ENCODE measurements at places on chromosomes 12 and 14. TPM values are rescaled to one million over a fixed set of nuclear protein-coding genes. Genes with fewer than 3 reads are reported as not detected.

GRCh38 chr14:38930898-38931297 lies 172.1 kb downstream of the SEC23A start:
- no peaks in the 10 kb centered on the region for H3K4me1 ChIP-seq
- no peak for DNase-seq
- H3K4me3 ChIP-seq, result no peak overlapping the region
- no peak overlapping the region for H3K27ac ChIP-seq
- no peaks in the 10 kb centered on the region for H3K36me3 ChIP-seq

DNA sequence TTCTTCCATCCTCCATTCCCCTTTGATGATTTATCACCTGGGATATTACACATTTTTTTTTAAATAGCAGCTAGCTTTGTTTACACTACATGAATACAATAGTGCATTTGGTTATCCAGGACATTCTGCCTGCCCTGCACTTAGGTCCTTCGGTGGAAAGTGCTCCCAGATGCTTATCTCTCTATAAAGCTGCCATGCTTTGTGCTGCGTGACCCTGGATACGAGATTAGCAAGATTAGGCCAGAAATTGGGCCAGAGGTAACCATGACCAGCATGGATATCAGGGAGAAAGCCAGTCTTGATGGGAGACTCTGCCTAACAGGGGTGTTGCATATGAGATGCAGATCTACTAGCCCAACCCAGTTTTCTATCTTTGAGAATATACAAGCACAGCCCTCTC lies 12.1 kb upstream of the KRT83 start:
- H3K36me3 ChIP-seq, result no peaks in the 10 kb centered on the region
- no peaks in the 10 kb centered on the region for H3K4me1 ChIP-seq
- no peak for DNase-seq
- no peaks in the 10 kb centered on the region for H3K27me3 ChIP-seq
- H3K27ac ChIP-seq, result no peak overlapping the region
- H3K4me3 ChIP-seq, result no peak overlapping the region

GRCh38 chr14:59305836-59306555 lies 117.5 kb downstream of the DAAM1 start:
- no peak for DNase-seq
- no peak overlapping the region for H3K4me3 ChIP-seq
- H3K27ac ChIP-seq, result peak overlapping the region; percentile 66
- H3K27me3 ChIP-seq, result no peaks in the 10 kb centered on the region
- peaks cover 79% of the 10 kb centered on the region for H3K4me1 ChIP-seq

EXOC3L4 gene
- not detected for total RNA-seq

DNA sequence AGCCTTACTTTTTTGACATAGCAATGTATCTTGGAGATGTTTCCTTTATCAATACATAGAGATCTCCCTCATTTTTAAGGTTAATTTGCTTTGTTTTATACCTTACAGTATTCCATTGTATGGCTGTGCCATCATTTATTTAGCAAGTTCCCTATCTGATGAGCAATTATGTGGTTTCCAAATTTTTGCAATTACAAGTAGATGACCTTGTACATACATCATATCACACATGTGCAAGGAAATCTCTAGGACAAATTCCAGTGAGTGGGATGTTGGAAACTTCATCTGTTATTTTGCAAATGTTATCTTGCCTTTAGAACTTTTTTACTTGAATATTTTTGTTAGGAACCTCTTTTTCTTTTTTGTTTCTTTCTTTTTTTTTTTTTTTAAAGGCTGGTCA lies 49.7 kb downstream of the DRAM1 start:
- no peak overlapping the region for H3K27ac ChIP-seq
- DNase-seq, result no peak
- H3K4me3 ChIP-seq, result no peak overlapping the region
- no peaks in the 10 kb centered on the region for H3K27me3 ChIP-seq
- peaks cover 4% of the 10 kb centered on the region for H3K36me3 ChIP-seq

DNA sequence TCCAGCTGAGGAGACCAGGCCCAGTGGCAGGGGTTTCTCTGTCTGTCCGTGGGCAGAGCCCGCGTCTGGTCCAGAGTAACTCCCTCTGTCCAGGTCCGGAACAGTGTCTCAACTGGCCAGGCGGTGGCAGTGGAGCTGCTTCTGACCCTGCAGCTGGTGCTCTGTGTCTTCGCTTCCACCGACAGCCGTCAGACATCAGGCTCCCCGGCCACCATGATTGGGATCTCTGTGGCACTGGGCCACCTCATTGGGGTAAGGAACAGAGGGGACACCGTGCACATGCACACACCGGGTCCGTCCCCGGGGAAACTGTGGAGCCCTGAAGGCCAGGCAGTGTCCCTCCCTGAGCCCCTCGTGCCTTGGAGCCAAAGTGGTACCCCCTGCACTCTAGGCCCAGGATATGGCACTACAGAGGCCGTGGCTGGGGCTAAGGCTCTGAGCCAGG lies 1.5 kb downstream of the AQP6 start:
- peaks cover 9% of the 10 kb centered on the region for H3K4me1 ChIP-seq
- H3K27me3 ChIP-seq, result no peaks in the 10 kb centered on the region
- H3K4me3 ChIP-seq, result peak overlapping the region; percentile 47

DNA sequence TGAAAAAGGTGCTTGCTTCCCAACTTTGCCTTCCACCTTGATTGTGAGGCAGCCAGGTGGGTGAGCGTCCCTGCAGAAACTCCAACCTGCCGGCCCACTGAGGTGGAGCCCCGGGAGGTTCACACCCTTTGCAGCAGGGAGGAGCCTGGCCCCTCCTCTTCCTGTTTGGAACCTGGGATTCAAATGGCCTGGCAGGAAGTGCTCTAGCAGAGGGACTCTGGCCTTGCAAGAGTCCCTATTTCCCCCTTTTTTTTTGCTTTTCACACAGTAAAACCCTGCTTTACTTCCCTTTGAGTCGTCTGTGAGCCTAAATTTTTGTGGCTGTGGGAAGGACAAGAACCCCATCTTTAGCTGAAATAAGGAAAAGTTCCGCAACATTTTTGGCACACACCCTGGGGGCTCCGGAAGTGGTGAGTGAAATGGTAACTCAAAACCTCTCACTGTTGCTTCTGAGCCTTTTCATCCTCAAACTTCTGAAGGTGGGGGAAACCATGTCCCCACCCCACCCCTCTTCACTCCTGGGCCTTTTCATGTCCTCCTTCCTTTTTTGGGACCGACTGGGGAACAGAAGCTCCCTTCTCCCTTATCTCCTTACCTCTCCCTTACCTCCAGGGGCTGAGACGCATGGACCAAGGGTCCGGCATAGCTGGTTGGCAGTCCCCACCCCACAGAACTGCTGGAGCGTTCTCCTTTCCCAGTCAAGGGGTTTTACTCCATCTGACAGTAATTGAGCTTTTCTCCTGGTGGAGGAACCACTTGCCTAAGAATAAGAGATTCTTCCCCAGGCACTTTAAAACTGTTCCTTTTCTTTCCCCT lies 102.0 kb downstream of the KCNMB4 start:
- H3K4me3 ChIP-seq, result no peak overlapping the region
- H3K36me3 ChIP-seq, result no peaks in the 10 kb centered on the region
- no peaks in the 10 kb centered on the region for H3K4me1 ChIP-seq

- H3K36me3 ChIP-seq, result no peaks in the 10 kb centered on the region
- no peak overlapping the region for H3K27ac ChIP-seq
- no peak for DNase-seq
- no peaks in the 10 kb centered on the region for H3K27me3 ChIP-seq
- no peaks in the 10 kb centered on the region for H3K4me1 ChIP-seq
- no peak overlapping the region for H3K4me3 ChIP-seq
Measured at GRCh38 chr12:117318591-117318990, 42.8 kb downstream of the NOS1 start.

MYH6 gene
- total RNA-seq, result not detected

GRCh38 chr14:88040146-88040545 lies 35.2 kb downstream of the GPR65 start:
- no peak overlapping the region for H3K27ac ChIP-seq
- no peak for DNase-seq
- no peaks in the 10 kb centered on the region for H3K36me3 ChIP-seq

DNA sequence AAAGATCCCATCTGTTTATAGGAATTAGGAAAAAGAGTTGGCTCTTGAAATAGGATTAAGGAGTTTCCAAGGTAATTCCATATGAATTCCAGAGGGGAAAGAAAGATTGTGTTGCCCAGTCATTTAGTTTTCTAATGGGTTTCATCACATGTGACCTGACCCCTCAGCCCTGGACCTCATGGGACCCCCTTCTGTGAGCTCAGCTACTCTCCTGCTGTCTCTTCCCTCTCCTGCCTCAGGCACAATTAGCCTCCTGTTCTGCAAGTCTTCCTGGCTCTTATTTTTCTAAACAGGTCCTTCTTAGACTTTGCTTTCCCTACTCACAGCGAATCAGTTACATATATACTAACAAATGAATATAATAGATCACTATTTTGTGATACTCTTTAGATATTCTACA lies 237.7 kb downstream of the TRHDE start:
- H3K27ac ChIP-seq, result no peak overlapping the region
- no peak overlapping the region for H3K4me3 ChIP-seq
- DNase-seq, result no peak
- no peaks in the 10 kb centered on the region for H3K36me3 ChIP-seq

GRCh38 chr12:66047411-66048021 lies 83.0 kb downstream of the LLPH start:
- no peak overlapping the region for H3K27ac ChIP-seq
- DNase-seq, result no peak
- no peaks in the 10 kb centered on the region for H3K36me3 ChIP-seq

DNA sequence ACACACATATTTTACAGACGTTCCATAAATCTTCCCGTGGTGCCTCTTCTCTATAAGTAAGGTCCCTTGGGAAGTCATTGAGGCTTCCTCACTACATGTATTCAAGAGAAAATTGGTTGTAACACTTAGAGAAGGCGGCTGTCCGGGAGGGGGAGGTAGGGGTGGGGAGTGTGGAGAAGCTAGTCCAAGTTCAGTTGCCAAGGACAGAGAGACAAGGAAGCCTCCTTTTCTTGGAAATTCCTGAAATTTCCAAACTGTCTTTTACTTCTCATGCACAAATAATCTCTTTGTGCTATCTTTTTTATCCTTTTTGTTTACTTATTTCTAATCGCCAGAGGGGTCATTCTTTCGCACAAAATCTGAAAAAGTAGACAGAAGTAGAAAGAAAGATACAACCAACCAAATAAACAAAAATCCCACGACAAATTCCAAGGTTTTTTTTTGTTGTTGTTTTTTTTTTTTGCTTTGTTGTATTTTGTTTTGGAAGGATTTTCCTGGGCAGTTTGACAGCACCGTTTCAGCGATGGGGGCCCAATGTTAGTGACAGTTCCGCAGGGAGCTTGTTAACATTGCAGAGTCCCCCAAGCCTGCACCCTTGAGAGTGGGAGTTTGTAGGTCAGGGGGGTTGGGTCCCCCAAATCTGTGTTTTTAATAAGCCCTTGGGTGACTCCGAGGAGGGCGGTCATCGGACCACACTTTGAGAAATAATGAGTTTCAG lies 45.2 kb downstream of the MAP1LC3B2 start:
- H3K27ac ChIP-seq, result no peak overlapping the region
- H3K27me3 ChIP-seq, result no peaks in the 10 kb centered on the region
- no peak for DNase-seq
- H3K4me3 ChIP-seq, result no peak overlapping the region
- H3K4me1 ChIP-seq, result peaks cover 7% of the 10 kb centered on the region

SIX1 gene
- 2.6 TPM for total RNA-seq

GRCh38 chr14:20904393-20905029 lies 13.3 kb downstream of the RNASE3 start:
- no peaks in the 10 kb centered on the region for H3K27me3 ChIP-seq
- H3K4me1 ChIP-seq, result no peaks in the 10 kb centered on the region
- no peak for DNase-seq
- no peaks in the 10 kb centered on the region for H3K36me3 ChIP-seq
- no peak overlapping the region for H3K4me3 ChIP-seq

DNA sequence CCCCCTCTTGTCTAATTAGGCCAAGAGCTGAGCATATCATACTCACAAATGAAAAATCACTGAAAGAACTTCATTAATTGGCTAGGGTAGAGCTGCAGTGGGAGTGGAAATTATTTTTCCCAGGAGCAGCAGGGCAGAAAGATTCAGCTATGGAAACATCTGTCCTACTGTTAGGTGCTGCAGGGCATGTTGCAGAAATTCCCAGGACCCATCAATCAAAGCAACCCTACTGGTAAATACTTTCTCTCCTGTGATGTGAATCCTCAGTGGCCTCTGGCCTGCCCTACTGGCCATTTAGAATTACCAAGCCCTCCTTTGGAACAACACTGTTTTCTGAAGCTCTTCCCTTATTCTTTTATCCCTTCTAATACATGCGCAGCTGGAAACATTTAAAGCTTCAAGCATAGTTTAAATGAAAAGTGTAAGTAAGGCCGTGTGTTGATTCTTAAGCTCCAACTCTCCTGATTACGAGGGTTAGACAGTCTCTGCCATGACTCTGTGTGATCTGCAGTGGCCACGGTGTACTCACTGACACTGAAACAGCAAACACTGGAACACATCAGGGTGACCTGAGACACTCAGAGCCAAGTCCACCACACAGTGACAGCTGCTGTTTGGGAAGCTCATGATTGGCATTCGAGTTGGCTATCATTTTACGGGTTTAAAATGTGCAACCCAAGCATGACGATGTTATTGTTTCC lies 62.6 kb upstream of the TMCC3 start:
- H3K4me1 ChIP-seq, result no peaks in the 10 kb centered on the region
- no peaks in the 10 kb centered on the region for H3K27me3 ChIP-seq
- no peak for DNase-seq
- no peak overlapping the region for H3K27ac ChIP-seq

PRR13 gene
- total RNA-seq, result 86.2 TPM

WNT1 gene
- total RNA-seq, result not detected

SOX5 gene
- 37.0 TPM for total RNA-seq

MORN3 gene
- 0.78 TPM for total RNA-seq

GRCh38 chr14:71701990-71702389 lies 230.2 kb upstream of the RGS6 start:
- peaks cover 9% of the 10 kb centered on the region for H3K4me1 ChIP-seq
- no peak overlapping the region for H3K27ac ChIP-seq
- DNase-seq, result no peak
- no peaks in the 10 kb centered on the region for H3K27me3 ChIP-seq

SMOC1 gene
- 29.8 TPM for total RNA-seq

BCAT1 gene
- 24.9 TPM for total RNA-seq

- peak overlapping the region; percentile 29 for H3K27ac ChIP-seq
- DNase-seq, result no peak
- no peaks in the 10 kb centered on the region for H3K27me3 ChIP-seq
- H3K36me3 ChIP-seq, result no peaks in the 10 kb centered on the region
- peaks cover 26% of the 10 kb centered on the region for H3K4me1 ChIP-seq
Measured at GRCh38 chr12:24600551-24600950, 348.4 kb downstream of the BCAT1 start.

- no peaks in the 10 kb centered on the region for H3K27me3 ChIP-seq
- H3K36me3 ChIP-seq, result no peaks in the 10 kb centered on the region
- no peak overlapping the region for H3K4me3 ChIP-seq
- no peak for DNase-seq
- H3K4me1 ChIP-seq, result no peaks in the 10 kb centered on the region
Measured at GRCh38 chr14:77177702-77178101, 3.9 kb upstream of the TMEM63C start.

DNA sequence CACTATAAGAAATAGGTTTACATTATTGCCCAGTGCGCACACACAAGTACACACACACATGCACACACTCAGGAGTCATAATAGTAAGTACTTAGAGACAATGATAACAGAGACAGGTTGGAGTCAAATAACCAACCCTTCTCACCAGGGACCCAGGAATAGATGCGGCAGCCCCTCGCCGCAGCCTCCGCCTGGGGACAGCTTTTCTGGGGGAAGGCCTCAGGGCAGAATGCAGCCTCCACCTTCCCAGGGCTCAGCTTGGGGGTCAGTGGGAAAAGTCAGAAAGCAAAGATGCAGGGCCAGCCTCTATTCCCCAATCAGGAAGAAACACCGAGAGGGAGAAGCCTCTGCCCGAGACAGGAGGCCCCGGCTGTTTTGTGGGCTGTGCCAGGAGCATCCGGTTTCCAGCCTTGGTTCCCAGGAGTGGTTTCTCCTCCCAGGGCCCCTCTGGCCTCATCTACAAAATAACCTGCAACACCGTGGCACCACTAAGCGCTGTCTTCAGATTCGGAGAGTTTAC lies 23.4 kb upstream of the EIF5 start:
- no peak overlapping the region for H3K4me3 ChIP-seq
- no peaks in the 10 kb centered on the region for H3K27me3 ChIP-seq
- H3K4me1 ChIP-seq, result no peaks in the 10 kb centered on the region
- no peak for DNase-seq
- no peak overlapping the region for H3K27ac ChIP-seq
